Parietal lobe (tissue), 2 donors: ENCODE measurements at places on chromosomes 2 and 18. TPM values are rescaled to one million over a fixed set of nuclear protein-coding genes. Genes with fewer than 3 reads are reported as not detected.

Gene RAD51AP2
- total RNA-seq, result 0.94 TPM

Gene INO80B
- 14.4 TPM for total RNA-seq

Gene IL36A
- not detected for total RNA-seq

Gene CYTIP
- 2.5 TPM for total RNA-seq

Gene LRPPRC
- total RNA-seq, result 101 TPM

Gene STK39
- 39.4 TPM for total RNA-seq

Gene LIMS3
- total RNA-seq, result 2.5 TPM

Gene C2orf72
- total RNA-seq, result 33.5 TPM
